ENCODE measurements at places on chromosomes 13 and 19.
A peak's percentile ranks its signal among the peaks of the same experiment; 100 is the strongest.

- DNase-seq = no peak
These were observed 88.7 kb upstream of the USP29 start for GRCh38 chr19:57031106-57031505.

DNA sequence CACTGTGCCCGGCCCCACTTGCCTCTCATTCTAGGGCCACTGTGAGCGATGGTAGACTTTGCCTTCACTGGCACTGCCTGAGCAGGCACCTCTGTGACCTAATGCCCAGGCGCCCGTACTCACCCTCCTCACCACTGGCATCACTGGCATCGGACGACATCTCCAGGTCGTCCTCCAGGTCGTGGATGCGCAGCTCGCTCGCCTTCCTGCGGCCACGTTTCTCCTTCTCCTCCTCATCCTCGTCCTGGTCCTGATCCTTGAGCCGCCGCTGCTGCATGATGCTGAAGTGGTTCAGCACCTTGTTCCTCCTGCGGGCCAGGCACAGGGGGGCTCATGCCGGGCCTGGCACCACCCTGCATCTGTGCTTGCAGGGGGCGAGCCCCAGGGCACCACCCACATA is 7.5 kb upstream of the PSPN start:
- no peak for DNase-seq

- peak; percentile 47 for DNase-seq
These were observed 2.9 kb downstream of the SBNO2 start for GRCh38 chr19:1170938-1171754.

GRCh38 chr13:40254394-40254793 is 412.0 kb downstream of the FOXO1 start:
- DNase-seq = no peak

DNA sequence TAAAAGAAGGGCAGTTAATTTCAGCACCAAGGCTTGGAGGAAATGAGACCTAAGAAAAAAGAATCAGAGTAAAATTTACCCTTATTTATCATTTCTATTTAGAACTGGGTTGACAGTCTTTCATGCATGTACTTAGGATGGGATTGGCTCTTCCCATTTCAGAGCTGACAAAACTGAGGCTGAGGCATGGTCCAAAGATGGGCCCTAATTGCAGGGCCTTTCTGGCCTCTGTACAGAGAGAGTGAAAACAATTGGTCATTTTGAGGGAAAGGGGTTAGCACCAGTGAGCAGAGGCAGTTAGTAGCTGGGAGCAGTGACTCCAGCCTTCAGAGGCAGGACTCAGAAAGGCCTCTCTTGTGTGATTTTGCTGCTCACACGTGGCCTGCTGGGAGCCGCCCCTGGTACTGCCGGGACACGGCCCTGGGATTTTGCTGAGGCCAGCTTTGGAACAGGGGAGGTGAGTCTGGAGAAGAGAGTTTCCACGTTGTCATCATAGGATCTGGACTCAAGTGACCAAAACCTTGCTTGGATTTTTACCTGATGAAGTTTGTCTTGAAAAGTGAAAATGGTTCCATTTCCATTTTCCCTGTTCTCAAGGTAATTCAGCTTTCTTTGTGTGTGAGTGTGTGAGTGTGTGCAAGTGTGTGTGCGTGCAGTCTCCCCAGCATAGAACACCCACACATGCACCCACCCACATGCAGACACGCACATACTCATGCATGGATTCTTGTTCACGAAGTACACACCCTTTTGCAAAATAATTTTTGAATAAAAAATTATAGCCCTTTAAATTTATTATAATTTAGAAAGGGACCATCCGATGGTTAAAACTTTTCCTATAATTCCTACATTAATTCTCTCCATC is at the start of gene ZNF536:
Gene ZNF536, plus strand, starts transcription at position 425 of the 865 bp plus-strand sequence. CDS start 71,179 bp downstream, outside the sequence.
- DNase-seq = no peak

GRCh38 chr13:44131069-44131614 is 242.5 kb upstream of the SERP2 start:
- no peak for DNase-seq

DNA sequence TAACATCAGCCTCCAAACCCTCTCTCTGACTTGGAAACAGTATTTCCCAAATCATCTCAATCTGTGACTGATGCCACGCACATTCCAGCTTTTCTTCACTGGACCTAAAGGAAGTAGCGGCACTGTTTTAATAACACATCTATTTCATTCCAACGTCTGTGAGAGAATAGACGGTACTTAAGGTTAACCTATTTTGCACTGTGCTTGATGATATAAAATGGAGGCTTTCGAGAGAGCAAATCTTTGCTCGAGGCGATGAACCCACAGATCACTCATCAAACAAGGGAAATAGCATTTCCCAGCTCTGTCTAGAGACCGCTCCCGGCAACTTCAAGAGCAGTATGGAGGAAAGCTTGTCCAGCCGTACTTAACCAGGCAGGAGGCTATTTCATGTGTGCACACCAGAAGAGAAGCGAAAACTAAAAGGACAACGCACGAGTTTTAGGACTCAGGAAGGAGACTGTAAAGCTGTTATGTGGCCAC is 2.9 kb downstream of the UBL3 start:
- DNase-seq = no peak

GRCh38 chr19:46015687-46016425 is 7.0 kb downstream of the PGLYRP1 start:
- peak; percentile 46 for DNase-seq

GRCh38 chr13:47875201-47875600 is 125.9 kb downstream of the SUCLA2 start:
- no peak for DNase-seq

GRCh38 chr13:46478651-46479050 is 74.3 kb upstream of the LRCH1 start:
- DNase-seq = no peak

DNA sequence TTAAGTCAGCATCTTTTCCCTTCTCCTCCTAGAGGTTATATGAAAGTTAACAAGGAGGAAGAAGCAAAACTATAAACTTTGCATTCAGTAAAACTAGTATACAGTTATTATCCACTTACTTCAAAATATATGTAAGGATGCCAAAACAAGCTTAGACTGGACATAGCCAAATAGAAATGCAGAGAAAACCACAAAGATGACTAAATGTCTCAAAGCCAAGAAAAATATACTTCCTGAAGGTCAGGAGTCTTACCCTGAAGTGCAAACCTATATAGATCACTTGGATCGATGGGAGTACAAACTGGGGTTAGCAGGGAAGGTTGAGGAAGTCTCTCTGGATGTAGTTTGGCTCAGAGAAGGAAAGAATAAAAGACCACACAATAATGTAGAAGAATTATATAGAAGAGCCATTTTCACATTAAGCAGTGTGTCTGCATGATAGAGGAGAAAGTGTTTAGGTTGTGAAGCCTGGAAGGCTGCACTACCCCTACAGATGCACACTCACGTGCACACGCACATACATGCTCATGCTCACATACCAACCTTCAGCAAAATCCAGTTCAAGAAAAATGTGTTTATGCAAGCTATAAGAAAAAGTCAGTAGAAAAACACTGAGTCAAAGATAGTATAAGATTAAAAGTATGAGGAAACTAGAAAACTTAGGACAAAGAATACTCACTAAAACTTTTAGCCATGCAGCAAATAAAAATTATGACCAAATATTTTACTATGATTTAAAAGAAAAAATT is 112.1 kb upstream of the RXFP2 start:
- no peak for DNase-seq

- DNase-seq = no peak
These were observed 32.8 kb upstream of the WDFY2 start for GRCh38 chr13:51551416-51551815.

DNA sequence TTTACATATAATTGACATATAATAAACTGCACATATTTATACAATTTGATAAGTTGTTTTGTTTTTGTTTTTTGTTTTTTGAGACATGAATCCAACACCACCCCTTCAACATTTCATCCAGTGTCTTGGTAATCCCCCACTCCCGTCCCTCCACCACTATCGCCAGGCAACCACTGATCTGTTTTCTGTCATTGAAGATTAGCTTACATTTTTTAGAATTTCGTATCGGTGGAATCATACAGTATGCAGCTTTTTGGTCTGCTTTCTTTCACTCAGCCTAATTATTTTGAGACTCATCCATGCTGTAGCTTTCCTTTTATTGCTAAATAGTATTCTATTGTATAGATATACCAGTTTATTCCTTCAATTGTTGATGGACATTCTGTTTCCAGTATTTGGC is 94.1 kb upstream of the FRY start:
- no peak for DNase-seq

GRCh38 chr19:30168760-30169159 is 203.4 kb upstream of the ZNF536 start:
- DNase-seq = no peak

GRCh38 chr13:74839656-74840055 is 642.3 kb downstream of the TBC1D4 start:
- DNase-seq = no peak

GRCh38 chr13:28321756-28322155 is 173.2 kb downstream of the FLT1 start:
- no peak for DNase-seq

GRCh38 chr13:41365631-41366030 is 54.6 kb downstream of the NAA16 start:
- no peak for DNase-seq

GRCh38 chr19:47890865-47891621 is 4.9 kb upstream of the SULT2A1 start:
- DNase-seq = no peak

GRCh38 chr13:46753137-46753536 is 43.8 kb downstream of the ESD start:
- DNase-seq = no peak

DNA sequence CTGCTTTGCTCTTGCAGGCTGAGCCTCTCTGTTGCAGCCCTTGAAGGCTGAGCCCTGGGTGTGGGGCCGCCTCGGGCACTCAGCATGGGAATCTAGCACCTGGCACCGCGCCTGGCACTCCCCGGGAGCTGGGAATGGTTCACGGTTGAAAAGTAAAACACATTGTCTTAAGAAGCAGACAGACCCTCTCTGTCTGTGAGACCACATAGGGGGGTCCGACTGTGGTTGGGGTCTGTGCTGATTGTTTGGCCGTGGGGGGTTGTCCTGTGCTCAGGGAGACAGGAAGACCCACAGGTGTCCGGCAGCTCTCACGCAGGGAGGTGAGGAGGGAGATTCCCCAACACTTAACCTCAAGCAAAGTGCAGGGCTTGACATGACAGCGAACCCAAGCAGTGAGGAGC is 64.8 kb downstream of the SOX1 start:
- peak; percentile 76 for DNase-seq

- DNase-seq = no peak
These were observed 238.9 kb downstream of the ITGBL1 start for GRCh38 chr13:101691341-101691860.

- no peak for DNase-seq
These were observed 6.6 kb upstream of the DAPK3 start for GRCh38 chr19:3977242-3978143.

DNA sequence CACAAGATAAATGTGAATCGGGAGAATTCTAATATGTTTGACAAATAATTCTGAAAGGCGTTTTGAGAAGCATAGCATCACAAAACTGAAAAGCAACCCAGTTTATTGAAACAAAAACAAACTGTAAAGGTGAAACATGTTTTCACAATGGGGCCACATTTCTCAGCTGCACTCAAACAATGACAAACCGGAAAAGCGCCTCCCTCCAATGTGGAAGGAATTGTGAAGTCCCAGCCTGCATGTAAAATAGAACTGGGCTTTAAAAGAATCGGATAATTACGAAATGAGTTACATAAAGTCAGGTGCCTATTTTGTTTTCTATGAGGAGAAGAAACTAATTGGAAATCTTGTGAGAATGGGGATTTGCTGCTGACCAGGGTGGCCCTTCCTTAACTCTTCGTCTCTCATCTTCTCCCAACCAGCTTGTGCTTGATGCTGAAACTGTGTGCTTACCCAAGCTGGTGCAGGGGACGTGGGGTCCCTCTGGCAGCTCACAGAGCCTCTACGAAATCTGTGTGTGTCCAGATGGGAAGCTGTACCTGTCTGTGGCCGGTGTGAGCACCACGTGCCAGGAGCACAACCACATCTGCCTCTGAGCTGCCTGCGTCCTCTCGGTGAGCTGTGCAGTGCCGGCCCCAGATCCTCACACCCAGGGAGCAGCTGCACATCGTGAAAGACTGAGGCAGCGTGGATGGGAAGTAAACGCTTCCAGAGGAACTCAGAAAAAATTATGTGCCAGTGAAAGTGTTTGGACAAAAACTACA is 109.4 kb downstream of the SACS start:
- no peak for DNase-seq

DNA sequence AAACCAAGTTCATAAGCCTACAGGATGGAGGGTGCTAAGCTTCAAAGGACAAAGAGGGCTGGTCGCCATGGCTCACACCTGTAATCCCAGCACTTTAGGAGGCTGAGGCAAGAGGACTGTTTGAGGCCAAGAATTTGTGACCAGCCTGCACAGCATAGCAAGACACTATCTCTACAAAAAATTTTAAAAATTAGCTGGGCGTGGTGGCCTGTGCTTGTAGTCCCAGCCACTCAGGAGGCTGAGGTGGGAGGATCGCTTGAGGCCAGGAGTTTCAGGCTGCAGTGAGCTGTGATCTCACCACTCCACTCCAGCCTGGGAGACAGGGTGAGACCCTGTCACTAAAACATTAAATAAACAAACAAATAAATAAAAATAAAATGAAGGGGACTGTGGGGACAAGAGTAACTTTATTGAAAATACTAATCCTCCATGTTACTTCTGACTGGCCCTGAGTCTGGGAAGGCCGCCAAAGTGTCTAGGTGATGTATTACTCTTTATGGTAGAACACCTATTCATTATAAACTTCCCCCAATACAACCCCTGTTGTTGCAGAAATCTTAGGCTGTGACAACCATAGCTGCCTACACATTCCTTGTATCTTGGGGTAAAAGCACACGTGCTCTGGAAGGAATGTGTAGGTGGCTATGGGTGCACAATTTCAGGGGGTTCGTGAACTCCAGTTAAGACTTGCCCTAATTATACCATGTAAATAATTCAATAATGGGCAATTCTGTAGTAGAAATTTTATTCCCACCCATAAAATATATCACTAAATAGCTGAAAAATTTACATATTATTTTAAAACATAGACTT is 14.6 kb upstream of the URAD start:
- no peak for DNase-seq

GRCh38 chr19:460877-461720 is at the start of gene SHC2:
Gene SHC2, minus strand, starts transcription at chr19:461033. Its CDS starts 37 bp downstream, at chr19:460996.
- DNase-seq = no peak

- no peak for DNase-seq
These were observed 278.0 kb downstream of the DACH1 start for GRCh38 chr13:71589032-71589431.

- DNase-seq = no peak
These were observed 26.0 kb downstream of the TBC1D4 start for GRCh38 chr13:75455962-75456361.

GRCh38 chr19:19535311-19536191 is 2.5 kb upstream of the CILP2 start:
- no peak for DNase-seq

GRCh38 chr13:38777347-38778119 is 90.7 kb downstream of the FREM2 start:
- DNase-seq = no peak

DNA sequence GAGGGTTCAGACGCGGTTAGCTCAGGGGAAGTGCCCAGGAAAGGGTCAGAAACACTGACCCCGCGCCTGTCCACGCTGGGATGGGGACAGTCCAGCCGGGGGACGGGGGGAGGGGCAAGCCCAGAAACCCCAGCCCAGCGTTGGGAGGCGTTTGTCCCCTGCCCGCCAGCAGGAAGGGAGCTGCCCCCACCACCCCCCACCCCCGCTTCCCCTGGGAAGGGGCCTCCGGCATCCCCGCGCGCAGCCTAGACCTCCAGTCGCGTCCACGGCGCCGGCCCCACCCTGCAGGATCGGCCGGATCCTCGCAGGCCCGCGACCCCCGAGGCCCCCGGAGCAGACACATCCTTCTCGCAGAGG is 277 bp downstream of the GIPC1 start:
- no peak for DNase-seq

GRCh38 chr19:49907745-49908446 is 11.2 kb upstream of the IL4I1 start:
- DNase-seq = no peak

Measured in lower lobe of right lung (tissue), 2 donors.